ENCODE measurements at places on chromosomes 6 and 20.

- no peak for DNase-seq
Observed at GRCh38 chr6:69732640-69733039, 64.2 kb downstream of the LMBRD1 start.

DNA sequence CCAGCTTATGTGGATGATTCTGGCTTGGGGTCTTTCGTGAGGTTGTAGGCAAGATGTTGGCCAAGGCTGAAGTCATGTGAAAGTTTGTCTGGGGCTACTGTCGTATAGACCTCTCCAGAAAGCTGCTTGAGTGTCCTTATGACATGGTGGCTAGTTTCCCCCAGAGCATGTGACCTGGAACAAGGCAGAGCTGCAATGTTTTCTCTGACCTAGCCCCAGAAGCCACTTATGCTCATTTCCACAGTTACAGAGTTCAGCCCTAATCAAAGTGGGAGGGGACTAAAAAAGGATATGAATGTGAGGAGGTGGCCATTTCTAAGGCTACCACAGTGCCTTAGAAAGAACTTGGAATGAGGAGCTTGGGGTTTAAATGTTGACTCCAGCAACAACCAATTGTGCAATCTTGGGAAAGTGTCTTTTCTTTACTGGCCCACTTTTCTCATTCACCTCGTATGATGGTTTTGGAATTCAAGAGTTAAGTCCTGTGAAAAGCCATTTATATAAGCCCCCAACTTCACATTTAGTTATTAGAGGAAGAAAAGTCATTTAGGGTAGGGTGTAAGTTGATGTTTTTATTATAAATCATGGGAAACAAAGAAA is 5.9 kb upstream of the ASXL1 start:
- DNase-seq = no peak

- DNase-seq = no peak
Observed at GRCh38 chr6:170293341-170294231, 2.7 kb upstream of the DLL1 start.

- DNase-seq = no peak
Observed at GRCh38 chr20:21656308-21657067, 49.0 kb upstream of the PAX1 start.

GRCh38 chr6:159450815-159451465 is 242.1 kb downstream of the SOD2 start:
- no peak for DNase-seq

DNA sequence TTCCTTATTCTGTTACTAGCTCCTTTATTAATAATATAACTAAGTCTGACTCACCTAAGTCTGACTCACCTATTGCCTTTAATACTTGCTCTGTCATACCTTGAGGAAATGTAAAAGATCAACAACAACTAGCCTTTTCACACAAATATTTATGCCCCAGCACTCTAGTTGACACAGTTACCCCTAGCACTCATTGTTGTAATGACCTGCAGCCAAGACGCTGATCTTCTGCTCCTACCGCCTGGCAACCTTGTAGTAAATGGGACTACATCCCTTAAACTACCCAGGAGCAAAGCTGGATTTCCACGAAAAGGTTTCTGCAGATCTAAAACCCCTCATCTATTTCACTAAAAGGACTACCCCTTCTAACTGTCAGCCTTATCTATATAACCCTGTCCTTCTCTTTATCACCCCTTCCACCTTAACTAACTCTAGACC is 90.0 kb downstream of the PLG start:
- no peak for DNase-seq

GRCh38 chr20:36929290-36929689 is 22.2 kb downstream of the SAMHD1 start:
- no peak for DNase-seq

GRCh38 chr6:48641544-48641943 is 530.5 kb upstream of the PTCHD4 start:
- no peak for DNase-seq

DNA sequence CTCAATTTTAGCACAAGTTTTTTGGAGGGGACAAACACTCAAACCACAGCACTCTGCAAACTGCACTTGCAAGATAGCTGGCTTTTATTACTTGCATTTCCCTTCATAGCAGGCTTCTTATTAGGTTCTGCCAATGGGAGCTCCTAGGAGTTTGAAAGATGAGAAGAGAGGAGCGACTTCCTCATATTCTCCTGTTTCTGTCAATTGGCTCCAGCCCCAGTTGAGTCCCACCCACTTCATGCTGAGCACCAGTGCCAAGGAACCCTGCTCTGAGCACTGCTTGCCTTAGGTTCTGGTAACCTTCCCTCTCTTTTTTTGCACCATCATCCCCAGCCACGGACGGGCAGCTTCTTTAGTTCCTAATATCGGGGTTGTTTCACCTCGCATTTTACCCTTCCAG is 67.9 kb downstream of the PSMB1 start:
- DNase-seq = no peak

- DNase-seq = no peak
Observed at GRCh38 chr20:8805737-8806442, 263.0 kb upstream of the PLCB4 start.

DNA sequence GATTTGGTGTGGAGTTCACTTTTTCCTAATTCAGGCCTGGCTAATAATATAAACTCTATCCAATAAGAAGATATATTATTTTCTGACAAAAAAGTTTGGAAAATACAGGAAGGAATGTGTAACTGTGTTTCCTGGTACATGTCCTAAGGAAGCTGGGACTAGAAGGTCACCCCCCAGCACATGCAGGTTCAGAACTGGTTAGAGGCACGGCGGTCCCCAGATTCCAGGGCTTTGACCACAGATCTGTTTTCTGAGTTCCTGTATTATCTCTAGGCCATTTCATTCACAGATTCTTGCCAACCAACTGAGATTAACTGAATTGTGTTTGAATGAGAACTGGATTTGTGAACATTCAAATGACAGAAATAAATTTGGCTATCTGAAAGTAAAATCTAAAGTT is 94.5 kb downstream of the TULP4 start:
- DNase-seq = no peak

GRCh38 chr6:43989581-43990146 is 137.6 kb downstream of the MRPL14 start:
- DNase-seq = no peak

DNA sequence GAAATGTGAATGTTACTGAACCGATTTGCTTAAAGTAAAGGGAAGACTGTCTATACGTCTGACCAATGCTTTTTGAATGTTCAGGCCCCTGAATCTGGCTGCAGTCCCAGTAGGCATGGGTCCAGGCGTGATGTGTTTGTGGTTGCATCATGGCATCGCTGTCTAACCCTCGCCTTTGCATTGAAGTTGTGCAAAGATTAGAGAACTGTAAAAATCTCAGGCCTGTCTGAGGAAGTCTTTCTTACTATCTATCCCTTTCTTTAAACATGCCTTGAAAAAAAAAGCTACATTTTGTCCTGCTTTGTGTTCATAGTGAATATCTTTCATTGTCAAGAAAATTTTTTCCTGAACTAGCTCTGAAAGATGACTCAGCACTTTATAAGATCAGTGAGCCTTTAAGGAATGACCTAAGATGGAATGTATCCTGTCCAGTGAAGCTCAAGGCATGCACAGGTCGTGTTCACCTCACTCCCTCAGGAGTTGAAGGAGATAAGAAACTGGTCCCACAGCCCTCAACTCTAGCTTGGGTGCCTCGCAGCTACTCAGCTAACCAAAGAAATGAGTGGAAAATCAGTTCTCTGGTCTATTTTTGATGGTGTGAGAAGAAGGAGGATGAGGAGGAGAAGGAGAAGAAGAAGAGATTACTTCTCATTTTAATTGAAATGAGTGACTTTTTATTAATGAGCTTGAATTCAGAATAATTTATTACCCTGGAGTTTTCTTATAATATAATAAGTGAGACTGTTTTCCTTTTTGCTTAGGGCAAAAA is 48.6 kb downstream of the TPD52L1 start:
- no peak for DNase-seq

- peak; percentile 55 for DNase-seq
Observed at GRCh38 chr20:2469991-2470422, 582 bp downstream of the SNRPB start.

GRCh38 chr20:8943631-8944030 is 125.3 kb upstream of the PLCB4 start:
- DNase-seq = no peak

GRCh38 chr6:128725271-128726233 is 157.4 kb upstream of the LAMA2 start:
- peak; percentile 42 for DNase-seq

- no peak for DNase-seq
Observed at GRCh38 chr20:49905415-49906091, 9.8 kb downstream of the SPATA2 start.

- DNase-seq = no peak
Observed at GRCh38 chr20:3924304-3925112, 35.3 kb downstream of the PANK2 start.

DNA sequence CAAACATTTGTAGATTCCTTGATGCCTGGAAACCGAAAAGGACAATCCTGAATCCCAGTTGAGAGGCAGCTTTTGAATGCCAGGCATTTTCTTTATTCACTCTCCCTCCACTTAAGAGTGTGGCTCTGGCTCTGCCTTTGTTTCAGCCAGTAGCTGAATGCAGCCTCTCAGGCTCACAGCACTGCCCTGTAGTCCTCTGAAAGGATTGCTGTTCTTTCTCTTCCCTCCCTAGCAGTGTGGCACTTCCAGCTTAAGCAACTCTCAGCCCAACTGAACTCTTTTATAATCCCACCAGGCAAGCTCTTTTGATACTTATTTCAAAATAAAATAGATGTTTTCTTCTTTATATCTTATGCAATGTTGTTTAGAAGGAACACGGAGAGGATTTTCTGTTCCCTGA is 415.6 kb downstream of the GJA1 start:
- DNase-seq = no peak

DNA sequence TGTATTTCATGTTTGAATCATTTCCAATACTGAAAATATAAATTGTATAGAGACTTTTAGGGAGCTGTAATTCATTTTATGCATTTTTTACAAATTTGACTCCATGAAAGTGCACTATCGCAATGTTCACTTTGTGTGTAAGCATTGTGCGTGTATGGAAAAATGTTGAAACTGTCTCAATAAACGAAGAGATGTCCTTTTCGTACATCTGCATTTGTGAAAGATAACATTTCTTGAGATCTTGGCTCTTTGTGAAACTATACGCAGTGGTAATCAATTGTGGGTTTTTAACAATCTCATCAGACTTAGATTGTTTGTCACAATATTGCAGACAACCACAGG is 18.6 kb upstream of the ZBP1 start:
- DNase-seq = no peak

- no peak for DNase-seq
Observed at GRCh38 chr6:11918739-11919605, 93.1 kb upstream of the HIVEP1 start.

DNA sequence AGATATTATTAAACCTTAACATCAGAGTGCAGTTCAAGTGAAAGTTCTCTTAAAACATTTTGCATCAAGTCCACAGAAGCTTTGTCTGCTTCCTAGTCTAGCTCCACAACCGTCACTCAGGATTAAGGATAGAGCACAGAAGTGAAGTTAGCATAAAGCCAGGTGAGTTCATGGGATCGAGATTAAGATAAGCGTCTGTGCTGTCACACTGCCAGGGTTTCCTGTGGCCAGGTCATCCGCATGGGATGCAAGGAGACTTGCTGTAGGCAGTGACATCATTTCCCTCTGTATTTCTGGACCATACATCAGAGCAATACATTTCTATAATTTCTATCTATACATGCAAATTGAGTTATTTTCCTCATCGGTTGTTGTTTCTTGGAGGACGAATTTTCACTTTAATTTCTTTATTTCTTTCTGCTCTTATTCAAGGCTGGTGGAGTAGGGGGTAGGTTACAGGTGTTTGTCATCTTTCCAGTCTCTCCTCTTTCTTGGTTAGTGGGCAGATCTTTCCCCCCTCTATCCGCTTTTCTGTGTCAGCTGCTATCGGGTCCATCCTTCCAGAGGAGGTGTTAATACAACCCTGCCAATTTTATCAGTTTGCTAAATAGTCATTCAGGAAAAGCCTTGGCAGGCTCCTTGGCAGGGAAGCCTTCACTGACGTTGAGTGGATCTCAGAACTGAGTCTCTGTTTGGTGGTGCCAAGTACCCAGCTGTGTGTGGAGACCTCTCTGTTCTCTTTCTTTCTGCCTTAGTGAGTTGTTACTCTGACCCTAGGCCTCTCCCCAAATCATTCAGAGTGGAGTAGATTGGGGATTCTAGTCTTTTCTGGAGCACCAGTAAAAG is 307.6 kb upstream of the MAP3K7 start:
- no peak for DNase-seq

DNA sequence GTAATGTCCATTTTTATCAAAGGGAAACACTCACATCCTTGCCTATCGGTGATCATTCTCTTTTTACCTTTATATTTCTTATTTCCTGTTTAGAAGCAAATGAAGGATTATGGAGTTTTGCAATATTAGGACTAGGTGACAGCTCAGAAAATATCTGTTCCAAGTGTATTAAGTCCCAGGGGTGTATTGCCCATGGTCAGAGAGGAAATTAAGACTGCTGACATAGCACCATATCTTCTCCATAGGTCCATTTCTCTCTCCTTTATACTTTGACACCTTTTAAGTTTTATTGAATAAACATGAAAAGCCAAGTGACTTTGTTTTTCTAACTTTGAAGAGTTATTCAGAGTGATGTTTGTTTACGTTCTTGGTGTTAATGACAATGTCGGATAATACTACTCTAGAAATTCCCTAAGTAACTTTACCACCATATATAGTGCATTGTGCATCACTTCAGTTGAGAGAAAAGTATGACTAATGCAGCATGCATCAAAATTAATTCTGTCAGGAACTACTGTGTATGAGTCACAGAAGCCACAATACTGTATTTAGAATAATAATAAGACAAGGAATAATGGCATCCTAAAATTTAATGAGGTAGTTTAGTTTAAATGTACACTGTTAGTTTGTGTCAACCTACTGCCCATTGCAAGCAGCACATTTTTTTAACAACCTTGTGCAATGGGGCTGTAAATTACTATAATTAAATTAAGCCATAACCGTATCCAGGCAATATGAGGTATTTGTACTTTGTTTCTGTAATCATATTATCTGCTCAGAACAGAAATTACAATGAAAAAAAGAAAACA is 474.4 kb upstream of the RNF217 start:
- DNase-seq = no peak

- DNase-seq = no peak
Observed at GRCh38 chr20:5511505-5511904, 194.8 kb upstream of the PROKR2 start.

GRCh38 chr6:11497107-11497506 is 40.4 kb upstream of the TMEM170B start:
- DNase-seq = no peak

GRCh38 chr6:149179431-149179830 is 138.1 kb upstream of the TAB2 start:
- no peak for DNase-seq

DNA sequence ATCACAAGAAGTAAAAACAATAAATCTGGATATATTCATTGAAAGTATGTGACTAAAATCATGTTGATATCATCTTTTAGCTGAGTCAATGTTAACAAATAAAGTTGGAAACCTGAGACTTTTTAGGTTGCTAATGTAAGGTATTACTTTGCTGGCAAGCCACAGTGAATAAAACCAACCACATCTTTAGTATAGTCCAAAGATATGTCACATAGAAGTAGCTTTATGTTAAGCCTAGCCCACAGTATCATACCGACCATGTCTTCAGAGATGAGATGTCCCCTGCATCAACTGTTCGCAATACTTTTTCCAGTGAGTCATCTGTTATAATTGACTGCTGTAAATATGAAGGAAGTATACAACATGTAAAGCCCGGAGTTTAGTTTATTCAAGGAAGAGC is 107.6 kb upstream of the MCHR2 start:
- no peak for DNase-seq

All from HEK293T (cell line).